Activated T-cell treated with anti-CD3 and anti-CD28 coated beads, Interleukin-2, amount 50 U/mL, for 48 hours (primary cell): ENCODE measurements at places on chromosomes 5 and 9.

DNA sequence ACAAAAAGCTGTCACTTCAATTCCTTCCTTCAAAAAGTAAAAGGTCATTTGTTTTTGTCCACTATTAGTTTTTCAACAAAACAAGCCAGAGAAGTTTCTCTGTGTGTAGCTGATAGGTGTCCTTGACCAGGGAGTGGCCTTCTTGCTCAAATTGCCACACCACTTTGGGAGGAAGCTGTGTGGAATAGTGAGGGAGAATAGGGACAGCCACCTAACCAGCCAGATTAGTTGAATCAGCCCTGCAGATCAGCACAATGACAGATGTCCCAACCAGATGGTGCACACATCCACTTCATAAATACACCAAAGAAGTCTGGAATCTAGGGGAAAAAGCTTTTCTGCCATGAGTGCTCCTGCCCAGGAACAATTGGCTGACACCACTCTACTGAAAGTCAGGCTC, 37.2 kb downstream of the NREP start:
- no peak for DNase-seq

GRCh38 chr5:78760366-78760765, 111.8 kb upstream of the LHFPL2 start:
- DNase-seq, result no peak

GRCh38 chr9:133889584-133890301, 102.4 kb downstream of the VAV2 start:
- DNase-seq, result no peak

DNA sequence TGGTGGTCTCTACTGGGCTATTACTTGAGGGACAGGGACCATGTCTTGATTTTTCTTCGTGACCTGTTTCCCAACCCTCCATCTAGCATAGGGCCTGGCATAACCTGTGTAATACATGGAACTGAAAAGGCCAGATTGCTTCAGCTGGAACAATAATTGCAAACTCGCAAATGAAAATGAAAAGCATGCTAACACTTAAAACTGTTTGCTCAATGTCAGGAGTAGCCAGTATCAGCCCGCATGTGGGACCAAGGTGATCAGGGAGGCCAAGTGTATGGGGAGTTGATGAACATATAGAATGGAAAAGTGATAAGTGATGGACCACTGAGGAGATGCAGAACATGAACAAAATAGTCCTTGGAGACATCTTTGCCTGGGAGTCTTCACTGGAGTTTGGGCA, 25.2 kb downstream of the GLRX start:
- DNase-seq, result no peak
